WTC11 (cell line): ENCODE measurements at places on chromosomes 6 and 20. TPM values are rescaled to one million over a fixed set of nuclear protein-coding genes. Genes with fewer than 3 reads are reported as not detected.

The ZNF76 gene
- total RNA-seq: 21.4 to 25.8 TPM (median 23.7 TPM) in 3 replicates

The EPHA7 gene
- 7.4 to 9.6 TPM (median 7.9 TPM) in 3 replicates for total RNA-seq

- peaks cover 49% of the 10 kb centered on the region for H3K4me1 ChIP-seq
- H3K27me3 ChIP-seq: peaks cover 93% of the 10 kb centered on the region
- H3K36me3 ChIP-seq: no peaks in the 10 kb centered on the region
- peak overlapping the region; percentile 81 for H3K4me3 ChIP-seq
- no peak for DNase-seq
Observed at GRCh38 chr6:28809947-28810658, 113.7 kb downstream of the TRIM27 start.

DNA sequence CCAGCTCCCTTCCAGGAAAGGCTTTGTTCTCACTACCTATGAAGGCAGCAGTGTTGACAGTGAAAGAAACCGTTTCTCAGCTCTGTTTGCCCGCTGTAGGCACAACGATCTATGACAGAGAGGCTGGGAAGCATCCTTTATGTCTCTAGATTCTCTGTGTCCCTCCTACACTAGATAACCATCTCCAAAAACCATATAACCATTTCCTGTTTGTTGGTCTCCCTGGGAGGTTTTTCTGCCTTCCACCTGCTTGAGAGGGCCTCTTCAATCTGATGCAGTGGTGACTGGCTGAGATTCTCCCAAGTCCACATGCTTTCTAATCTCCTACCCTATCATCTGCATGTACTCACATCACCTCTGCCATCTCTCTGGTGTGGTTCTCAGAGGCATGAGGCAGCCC lies 32.0 kb upstream of the TMEM217 start:
- no peaks in the 10 kb centered on the region for H3K4me1 ChIP-seq
- DNase-seq: no peak
- no peak overlapping the region for H3K27ac ChIP-seq
- H3K36me3 ChIP-seq: peaks cover 48% of the 10 kb centered on the region
- H3K27me3 ChIP-seq: no peaks in the 10 kb centered on the region

The MLIP gene
- total RNA-seq: not detected in 3 replicates
